ENCODE measurements at places on chromosomes 12 and 14. TPM values are rescaled to one million over a fixed set of nuclear protein-coding genes. Genes with fewer than 3 reads are reported as not detected.

The SLC5A8 gene
- total RNA-seq: 0.11 TPM

The DEGS2 gene
- total RNA-seq: 0.61 TPM

The SLC41A2 gene
- total RNA-seq: 3.0 TPM

The COQ5 gene
- total RNA-seq: 38.3 TPM

The CABP1 gene
- 8.5 TPM for total RNA-seq

The KRT6A gene
- total RNA-seq: not detected

The PPP1R36 gene
- total RNA-seq: 0.93 TPM

The RFX4 gene
- total RNA-seq: not detected

The CIDEB gene
- total RNA-seq: not detected

The CCDC88C gene
- 57.7 TPM for total RNA-seq

The AMHR2 gene
- 0.35 TPM for total RNA-seq

The SERPINA9 gene
- not detected for total RNA-seq

The TMPRSS12 gene
- not detected for total RNA-seq

The C12orf57 gene
- 185 TPM for total RNA-seq

The GLTP gene
- 26.1 TPM for total RNA-seq

The SOS2 gene
- total RNA-seq: 10.3 TPM

The TMCC3 gene
- 3.2 TPM for total RNA-seq

The ARHGAP5 gene
- 78.2 TPM for total RNA-seq

The MAP3K9 gene
- 24.7 TPM for total RNA-seq

The CYP46A1 gene
- 1.3 TPM for total RNA-seq

The IGFBP6 gene
- 13.7 TPM for total RNA-seq

The MUCL1 gene
- total RNA-seq: not detected

The GLIPR1L1 gene
- total RNA-seq: 1.7 TPM

The SLC10A1 gene
- not detected for total RNA-seq

The APAF1 gene
- 22.6 TPM for total RNA-seq

The TMEM63C gene
- total RNA-seq: 7.0 TPM

The CPNE6 gene
- total RNA-seq: not detected

The TCL1B gene
- total RNA-seq: 9.6 TPM

The PCED1B gene
- 4.9 TPM for total RNA-seq

The RTL1 gene
- not detected for total RNA-seq

The LRP1-AS gene
- total RNA-seq: not detected

The OTX2 gene
- 33.9 TPM for total RNA-seq

The TRHDE gene
- total RNA-seq: 5.0 TPM

The ART4 gene
- total RNA-seq: not detected

The IL26 gene
- total RNA-seq: not detected

The KRT3 gene
- total RNA-seq: not detected

The AICDA gene
- total RNA-seq: not detected

The CNTN1 gene
- 21.0 TPM for total RNA-seq

The FOXG1 gene
- total RNA-seq: 0.29 TPM

The DPPA3 gene
- total RNA-seq: 1.2 TPM

The SLC7A7 gene
- total RNA-seq: 6.3 TPM

The ST8SIA1 gene
- total RNA-seq: 4.4 TPM

The KRT78 gene
- total RNA-seq: not detected

The ALDH1L2 gene
- total RNA-seq: 7.2 TPM

The PTPRB gene
- 1.1 TPM for total RNA-seq

The PLEKHG3 gene
- total RNA-seq: 90.6 TPM

The LMO3 gene
- total RNA-seq: 16.7 TPM

The BHLHE41 gene
- total RNA-seq: 3.4 TPM

The JKAMP gene
- total RNA-seq: 34.9 TPM

The MAP3K12 gene
- total RNA-seq: 23.4 TPM
